Progenitor cell of endocrine pancreas (in vitro differentiated cells): ENCODE measurements at places on chromosomes 6 and 20. TPM values are rescaled to one million over a fixed set of nuclear protein-coding genes. Genes with fewer than 3 reads are reported as not detected.

Gene TCP11
- total RNA-seq, result not detected in 2 replicates

Gene CYP39A1
- 6.7 and 10.3 TPM in 2 replicates for total RNA-seq

Gene SMIM29
- 5.1 and 5.3 TPM in 2 replicates for total RNA-seq

Gene NEURL2
- 6.3 and 8.4 TPM in 2 replicates for total RNA-seq

Gene F13A1
- total RNA-seq, result 0.24 and 0.31 TPM in 2 replicates

Gene AHI1
- 34.5 and 38.3 TPM in 2 replicates for total RNA-seq

Gene RAD21L1
- total RNA-seq, result not detected in 2 replicates

Gene SLC17A2
- total RNA-seq, result not detected in 2 replicates

Gene PRL
- not detected in 2 replicates for total RNA-seq

Gene SIRPB1
- 0.96 and 1.6 TPM in 2 replicates for total RNA-seq

Gene COL20A1
- total RNA-seq, result 0.24 and 0.47 TPM in 2 replicates

Gene E2F3
- 32.5 and 33.2 TPM in 2 replicates for total RNA-seq

Gene THBS2
- total RNA-seq, result 0.04 TPM in 1 of 2 replicates, not detected in the other

Gene NKX2-2
- 15.5 and 16.1 TPM in 2 replicates for total RNA-seq

Gene TSHZ2
- total RNA-seq, result 22.9 and 24.1 TPM in 2 replicates

Gene ATF6B
- 89.4 and 95.0 TPM in 2 replicates for total RNA-seq

Gene GPR6
- not detected in 2 replicates for total RNA-seq

Gene BAG2
- total RNA-seq, result 4.8 and 4.9 TPM in 2 replicates

Gene HLA-DQA1
- not detected in 2 replicates for total RNA-seq

Gene RAB44
- total RNA-seq, result not detected in 2 replicates

Gene SLC13A3
- total RNA-seq, result 2.9 and 5.0 TPM in 2 replicates

Gene DUSP15
- total RNA-seq, result 13.2 and 14.9 TPM in 2 replicates

Gene TGM3
- 0.22 and 0.44 TPM in 2 replicates for total RNA-seq

Gene HRH3
- total RNA-seq, result 0.10 TPM in 1 of 2 replicates, not detected in the other

Gene CLPSL1
- total RNA-seq, result not detected in 2 replicates

Gene SCUBE3
- 31.1 and 35.3 TPM in 2 replicates for total RNA-seq

Gene MYH7B
- total RNA-seq, result 0.98 and 1.2 TPM in 2 replicates

Gene ADGRF4
- 2.6 TPM in 2 replicates for total RNA-seq
